ENCODE measurements at places on chromosomes 6 and 20. TPM values are rescaled to one million over a fixed set of nuclear protein-coding genes. Genes with fewer than 3 reads are reported as not detected.

Gene ZBTB46
- total RNA-seq: 28.6 TPM

Gene JARID2
- 18.2 TPM for total RNA-seq

Gene PRR18
- total RNA-seq: 0.10 TPM

Gene RNASET2
- total RNA-seq: 20.7 TPM

Gene TPX2
- total RNA-seq: 19.6 TPM

Measured in tongue (tissue), 3 donors.